ENCODE measurements at places on chromosomes 12 and 14.

DNA sequence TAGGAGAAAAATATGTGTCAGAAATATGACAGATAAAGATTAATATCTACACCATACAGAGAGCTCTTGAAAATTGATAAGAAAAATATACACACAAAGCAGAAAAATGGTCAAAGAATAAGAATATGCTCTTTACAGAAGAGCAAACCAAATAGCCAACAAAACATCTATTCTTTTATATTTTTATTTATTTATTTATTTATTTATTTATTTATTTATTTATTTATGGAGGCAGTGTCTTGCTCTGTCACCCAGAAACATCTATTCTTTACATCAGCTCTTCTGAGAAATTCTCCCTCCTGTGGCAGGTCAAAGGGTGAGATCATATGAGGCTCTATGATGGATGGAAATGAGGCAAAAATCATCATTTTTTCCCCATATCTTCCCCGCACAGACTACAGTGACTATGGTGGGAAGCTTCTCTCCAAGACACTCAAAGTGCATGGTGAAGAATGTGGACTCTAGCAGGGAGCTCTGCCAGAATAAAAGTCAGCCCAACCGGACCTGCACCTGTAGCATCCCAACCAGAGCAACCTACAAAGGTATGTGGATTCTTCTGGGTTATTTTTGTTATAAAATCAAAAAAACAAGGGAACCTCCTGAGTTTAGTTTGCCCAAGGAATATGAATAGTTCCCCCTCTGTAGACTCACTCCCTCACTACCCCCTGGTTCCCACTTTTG is 71.4 kb downstream of the PLXNC1 start:
- no peak for DNase-seq

DNA sequence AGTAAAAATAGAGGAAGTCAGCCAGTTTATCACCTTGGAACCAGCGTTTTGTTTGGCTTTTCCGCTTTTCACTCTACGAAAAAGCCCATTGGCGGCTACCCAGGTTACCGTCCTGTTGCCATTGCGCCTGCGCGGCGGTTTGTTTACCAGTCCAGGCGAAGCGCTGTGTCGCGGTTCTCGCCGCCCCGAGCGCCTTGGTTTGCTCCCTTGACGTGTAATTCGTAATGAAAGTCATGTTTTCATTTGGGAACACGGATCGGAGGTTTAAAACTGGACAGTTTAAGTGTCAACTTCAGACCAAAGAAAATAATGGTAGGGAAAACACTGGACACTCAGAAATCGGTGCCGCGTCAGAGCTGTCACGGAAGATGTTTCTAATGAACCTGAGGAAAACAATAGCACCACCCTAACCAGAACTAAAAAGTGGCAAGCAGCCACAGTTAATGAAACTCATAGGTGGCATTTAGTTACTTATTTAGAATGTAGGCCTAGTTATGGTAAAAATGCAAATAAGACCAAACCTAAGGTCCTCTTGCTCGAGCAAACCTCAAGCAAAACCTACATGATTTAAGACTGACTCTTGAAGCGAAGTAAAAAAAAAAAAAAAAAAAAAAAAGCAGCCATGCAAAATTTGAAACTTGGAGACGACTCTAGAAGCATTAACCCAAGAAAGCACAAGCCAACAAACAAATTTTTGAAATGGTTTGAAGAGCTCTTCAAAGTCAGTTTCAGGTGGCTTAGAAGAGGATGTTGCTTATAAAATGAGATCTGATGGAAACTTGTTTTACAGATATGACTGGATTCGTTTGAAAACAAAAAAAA is 790 bp upstream of the GPR19 start:
- peak; percentile 85 for DNase-seq

DNA sequence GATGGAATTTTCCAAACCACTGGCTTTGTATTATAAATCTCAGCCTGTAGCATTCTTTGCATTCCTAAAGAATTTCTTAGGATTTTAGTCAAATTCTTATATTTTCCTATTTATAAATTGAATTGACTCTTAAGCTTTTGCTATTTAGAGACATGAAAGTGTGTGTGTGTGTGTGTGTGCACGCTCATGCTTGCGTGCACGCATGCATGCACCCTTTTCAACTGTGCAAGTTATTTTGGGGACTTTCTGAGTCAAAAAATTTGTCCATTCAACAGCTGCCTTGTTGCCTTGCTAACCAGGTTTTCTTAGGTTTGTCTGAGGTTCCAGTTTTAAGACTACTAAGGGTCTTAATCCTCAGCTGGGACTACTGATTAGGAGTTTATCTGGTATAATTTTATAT is 42.6 kb downstream of the GPATCH2L start:
- no peak for DNase-seq

- no peak for DNase-seq
Measured at GRCh38 chr12:31737345-31737744, 8.5 kb upstream of the AMN1 start.

- DNase-seq = no peak
Measured at GRCh38 chr12:76375470-76375869, 27.3 kb upstream of the BBS10 start.

DNA sequence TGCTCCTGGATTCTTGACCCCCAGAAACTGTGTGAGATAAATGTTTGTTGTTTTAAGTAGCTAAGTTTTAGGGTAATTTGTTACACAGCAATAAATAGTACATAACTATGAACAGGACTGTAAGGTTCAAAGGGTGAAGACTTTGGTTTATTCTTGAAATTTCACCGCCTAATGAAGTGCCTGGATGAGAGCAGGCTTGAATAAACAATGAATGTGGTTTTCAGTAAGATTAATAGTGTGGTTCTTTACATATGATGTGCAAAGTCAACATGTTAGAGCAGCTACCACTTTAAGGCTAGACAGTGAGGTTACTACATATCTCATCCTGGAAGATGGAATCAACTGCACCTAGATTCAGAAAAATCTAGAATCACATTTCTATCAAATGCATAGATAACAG is 145.2 kb upstream of the BTG1 start:
- no peak for DNase-seq

DNA sequence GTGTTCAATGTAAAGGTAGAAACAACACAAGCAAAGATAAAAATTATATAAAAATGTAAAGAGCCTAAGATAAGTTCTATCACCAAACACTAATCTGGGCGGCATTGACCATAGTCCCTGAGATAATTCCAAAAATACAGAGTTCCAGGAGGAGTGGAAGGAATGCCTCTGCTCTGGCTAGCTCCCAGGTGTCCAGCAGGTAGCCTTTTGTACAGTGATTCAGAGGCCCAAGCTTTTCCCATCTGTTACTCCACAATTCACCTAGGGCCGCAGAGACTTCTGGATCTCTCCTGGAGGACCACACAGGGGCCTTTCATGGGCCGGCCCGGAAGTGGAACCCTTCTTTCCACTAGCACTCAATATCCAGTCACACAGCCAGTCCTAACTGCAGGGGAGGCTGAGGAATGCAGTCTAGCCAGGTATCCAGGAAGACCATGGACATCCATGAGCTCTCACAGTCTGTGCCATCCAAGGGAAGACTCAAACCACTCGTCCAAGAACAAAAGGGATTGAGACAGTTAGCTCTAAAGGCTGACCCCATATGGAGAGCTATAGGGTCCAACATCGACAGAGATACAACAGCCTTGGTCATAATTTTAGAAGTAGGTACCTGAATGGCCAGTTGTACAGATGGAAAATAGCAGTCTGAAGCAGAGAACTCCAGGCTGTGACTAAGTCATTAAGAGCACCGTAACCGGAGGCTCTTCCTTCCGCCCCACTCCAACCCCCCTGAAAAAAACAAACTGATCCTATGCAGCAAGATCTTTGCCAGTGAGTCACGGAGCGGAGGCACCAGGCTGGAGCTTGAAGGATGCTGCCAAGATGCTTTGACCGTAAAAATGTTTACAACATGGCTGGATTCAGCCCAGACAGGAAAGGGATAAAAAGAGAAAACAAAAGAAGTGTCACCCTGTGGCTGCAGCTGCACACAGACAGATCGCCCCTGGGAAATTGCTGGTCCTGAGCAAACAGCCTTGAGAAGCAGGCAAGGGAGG is 204.8 kb downstream of the NUAK1 start:
- no peak for DNase-seq

GRCh38 chr14:72638021-72638420 is 255.9 kb downstream of the DPF3 start:
- no peak for DNase-seq

DNA sequence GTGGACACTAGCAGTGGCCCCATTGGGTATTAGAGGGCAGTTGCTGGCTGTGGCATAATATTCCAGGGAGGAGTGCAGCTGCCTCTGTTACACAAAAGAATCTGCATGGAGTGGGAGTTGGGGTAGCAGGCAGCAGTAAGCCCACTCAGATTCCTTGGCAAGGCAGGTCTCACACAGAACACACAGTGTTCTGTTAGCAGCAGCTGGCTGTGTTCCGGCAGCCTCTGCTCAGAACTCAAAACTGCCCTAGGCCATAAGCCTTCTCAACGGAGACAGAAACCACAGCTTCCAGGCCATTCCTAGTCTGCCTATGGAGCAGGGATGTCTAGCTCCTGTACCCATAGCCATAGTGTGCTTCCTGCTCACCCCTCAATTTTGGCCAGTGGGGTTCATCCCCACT is 1085.4 kb downstream of the SLC6A15 start:
- no peak for DNase-seq

DNA sequence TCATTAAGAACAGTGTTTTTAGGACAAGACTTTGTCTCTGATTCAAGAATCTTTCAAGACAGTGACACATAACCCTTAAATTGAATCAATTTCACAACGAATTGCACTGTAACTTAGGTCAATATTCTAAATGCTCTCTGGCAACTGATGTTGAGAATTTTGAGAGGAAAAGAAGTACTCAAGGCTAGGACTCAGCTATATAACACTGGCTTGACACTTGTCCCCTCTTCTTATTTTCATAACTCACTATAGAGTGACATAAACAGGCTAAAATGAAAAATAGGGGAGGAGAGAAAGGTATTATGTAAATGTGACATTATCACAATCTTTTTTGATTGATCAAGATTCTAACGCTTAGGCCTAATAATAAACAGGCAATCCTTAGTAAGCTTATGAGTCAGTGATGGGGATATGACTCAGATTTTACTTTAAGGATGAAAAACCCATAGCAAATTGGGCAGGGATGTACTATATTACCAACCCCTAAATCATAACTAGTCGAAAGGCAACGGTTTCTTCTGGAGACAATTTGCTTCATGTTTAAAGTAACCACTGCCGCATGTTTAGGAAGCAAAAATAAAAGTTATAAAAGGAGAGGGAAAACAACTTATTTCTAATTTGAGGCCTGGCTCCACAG is 10.9 kb downstream of the BTG1 start:
- no peak for DNase-seq

DNA sequence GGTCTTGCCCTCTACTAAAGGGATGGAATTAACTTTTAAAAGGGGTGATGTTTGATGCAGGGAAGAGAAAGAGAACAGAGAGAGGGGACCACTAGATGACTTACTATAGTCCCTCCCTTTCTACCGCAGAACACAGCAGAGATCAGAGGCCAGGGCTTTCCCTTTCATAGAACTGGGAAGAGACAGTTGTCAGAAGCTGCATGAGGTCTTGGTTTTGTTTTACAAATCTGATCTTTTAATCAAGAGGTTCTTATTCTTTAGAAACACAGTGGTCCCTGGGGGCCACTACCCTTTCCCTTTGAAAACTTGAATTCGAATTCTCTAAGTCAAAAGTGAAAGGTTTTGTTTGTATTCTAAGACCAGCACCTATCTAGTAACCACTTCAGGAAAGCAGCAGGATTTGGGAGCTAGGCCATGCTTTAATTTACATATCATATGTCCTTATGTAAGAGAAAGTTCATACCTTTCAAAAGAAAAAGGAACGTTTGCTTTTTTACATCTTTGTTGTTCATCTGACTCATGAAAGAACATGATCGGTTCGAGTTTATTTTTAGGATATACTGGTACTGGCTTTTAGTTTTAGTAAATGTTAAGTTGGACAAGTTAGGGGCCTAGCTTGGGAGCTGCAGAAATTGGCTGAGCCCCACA is 6.3 kb downstream of the FBXL14 start:
- peak; percentile 33 for DNase-seq

DNA sequence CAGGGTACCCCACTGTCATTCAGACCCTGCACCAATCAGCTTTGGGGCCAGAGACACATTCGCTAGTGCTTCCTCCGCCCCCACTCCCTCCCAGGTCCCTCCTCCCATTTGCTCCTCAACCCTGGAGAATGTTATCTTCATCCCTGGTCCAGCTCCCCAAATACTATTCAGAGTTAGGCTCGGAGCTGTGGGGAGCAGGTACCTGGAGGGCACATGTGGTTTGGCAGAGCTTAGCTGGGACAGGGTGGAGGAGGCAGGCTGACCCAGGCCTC is 19.5 kb downstream of the VSX2 start:
- DNase-seq = no peak

- no peak for DNase-seq
Measured at GRCh38 chr12:802242-803120, 50.1 kb downstream of the WNK1 start.

DNA sequence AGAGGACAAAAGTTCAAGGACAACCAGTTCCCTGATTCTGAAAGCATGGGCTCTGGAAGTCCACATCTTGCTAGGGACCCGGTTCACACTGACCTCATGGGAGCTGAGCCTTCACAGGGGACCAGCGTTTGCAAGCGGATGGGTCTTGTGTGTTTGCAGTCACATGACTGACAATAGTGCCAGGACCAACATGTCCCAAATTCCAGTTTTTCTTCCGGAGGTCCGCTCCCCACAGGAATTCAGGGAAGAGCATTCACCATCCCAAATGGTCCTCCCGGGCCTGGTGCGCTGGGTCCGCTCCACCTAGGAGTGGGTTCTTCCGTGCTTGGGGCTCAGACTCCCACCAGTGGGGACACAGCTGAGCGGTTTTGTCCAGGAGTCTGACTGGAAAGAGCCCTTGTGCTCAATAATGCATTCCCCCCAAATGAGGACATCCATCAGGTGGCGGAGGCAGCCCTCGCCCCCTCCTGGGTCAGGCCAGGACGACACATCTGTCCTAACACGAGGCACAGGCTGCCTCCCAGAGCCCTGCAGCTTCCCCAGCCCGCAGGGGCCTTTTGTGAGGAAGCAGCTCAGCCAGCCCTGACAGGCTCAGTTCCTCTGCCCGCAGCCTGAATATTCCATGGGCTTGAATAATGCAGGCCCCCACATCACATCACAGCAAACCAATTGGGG is 91.8 kb upstream of the BCL11B start:
- no peak for DNase-seq

Measured in large intestine (tissue), 12 donors.